CD4-positive, alpha-beta T cell treated with Interleukin-10 for 1 hour (primary cell): ENCODE measurements at places on chromosomes 12 and 14.

DNA sequence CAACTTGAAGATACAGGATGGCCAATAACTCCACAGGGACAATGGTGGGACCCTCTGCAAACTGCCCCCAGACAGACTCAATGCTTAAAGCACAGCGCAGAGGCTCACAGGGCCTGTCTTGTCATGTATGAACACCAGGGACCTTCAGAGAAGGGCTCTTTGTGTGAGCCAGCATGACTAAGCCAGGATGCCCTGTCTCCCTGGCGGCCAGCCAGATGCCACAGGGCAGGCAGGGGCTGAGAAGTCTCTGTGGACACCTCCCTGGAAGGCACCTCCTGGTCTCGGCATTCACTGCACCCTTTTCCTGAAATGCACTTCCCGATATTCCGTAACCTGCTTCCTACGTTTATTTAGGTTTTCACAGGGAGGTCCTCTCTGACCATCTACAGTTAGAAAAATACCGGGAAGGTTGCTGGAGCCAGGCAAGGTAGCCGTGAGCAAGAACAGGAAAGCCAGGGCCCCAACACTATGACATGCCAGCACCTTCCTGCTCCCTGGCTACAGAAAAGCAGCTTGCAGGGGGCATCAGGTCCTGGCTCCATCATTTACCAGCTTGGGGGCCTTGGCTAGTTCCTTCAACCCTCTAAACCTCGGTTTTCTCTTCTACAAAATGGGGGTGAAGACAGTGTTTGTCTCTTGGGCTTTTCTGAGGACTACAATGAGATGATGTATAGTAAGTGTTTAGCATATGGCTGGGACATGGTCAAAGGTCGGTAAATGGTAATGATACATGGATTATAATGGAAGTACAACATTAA, 65.0 kb downstream of the PITPNM2 start:
- no peak for DNase-seq

GRCh38 chr14:94173471-94173884, 644 bp upstream of the PPP4R4 start:
- peak; percentile 19 for DNase-seq

DNA sequence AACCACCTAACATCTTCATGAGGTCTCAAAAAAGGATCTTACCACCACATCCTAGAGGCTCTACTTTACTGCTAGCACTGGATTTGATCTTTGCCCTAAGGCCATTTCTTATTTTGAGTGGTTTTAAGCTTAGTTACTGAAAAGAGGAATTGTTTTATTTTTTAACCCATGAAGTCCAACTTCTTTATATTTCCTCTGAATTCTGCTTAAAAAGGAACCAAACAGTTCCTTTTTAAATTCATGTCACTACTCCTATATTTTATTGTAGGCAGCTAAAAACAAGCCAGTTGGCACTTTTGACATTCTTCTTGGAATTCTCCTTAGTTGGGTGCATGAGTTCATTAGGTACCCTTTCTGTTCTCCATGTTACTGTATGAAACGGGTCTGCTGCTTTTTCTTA, 76.4 kb downstream of the FGD4 start:
- DNase-seq, result no peak

DNA sequence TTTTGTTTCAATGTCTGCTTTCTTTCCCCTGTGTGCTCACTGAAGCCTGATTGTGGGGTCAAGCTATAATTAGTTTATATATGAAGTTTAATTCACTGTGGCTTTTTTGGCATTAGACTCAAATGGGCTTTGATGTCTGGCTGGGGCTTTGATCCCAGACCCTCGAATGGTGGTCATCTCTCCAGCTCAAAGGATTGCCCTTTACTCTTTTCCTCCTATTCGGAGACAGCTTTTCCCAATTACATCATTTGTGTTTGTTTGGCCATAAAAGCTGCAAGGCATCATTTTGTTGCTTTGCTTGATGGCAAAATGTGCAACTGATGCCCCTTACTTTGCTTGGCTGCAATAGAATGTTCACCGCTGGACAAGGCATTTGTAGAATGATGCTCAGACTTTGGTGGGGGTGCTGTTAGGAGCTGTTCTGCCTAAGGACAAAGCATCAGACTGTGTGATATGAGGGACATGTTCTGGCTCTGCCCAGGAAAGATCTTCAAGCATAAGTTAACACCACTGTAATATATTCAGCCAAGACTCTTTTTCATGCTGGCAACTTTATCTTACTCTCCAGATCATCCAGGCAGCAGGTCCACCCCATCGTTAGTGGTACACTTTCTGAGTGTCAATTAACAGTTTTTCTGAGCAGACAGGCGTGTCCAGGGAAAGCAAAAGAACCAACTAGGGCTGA, 3.2 kb upstream of the DACT1 start:
- no peak for DNase-seq

- no peak for DNase-seq
Observed at GRCh38 chr12:89539426-89540223, 13.8 kb upstream of the POC1B start.

GRCh38 chr14:62655166-62655565, 390.1 kb downstream of the KCNH5 start:
- no peak for DNase-seq
